ENCODE measurements at places on chromosomes 2 and 18. TPM values are rescaled to one million over a fixed set of nuclear protein-coding genes. Genes with fewer than 3 reads are reported as not detected.

DNA sequence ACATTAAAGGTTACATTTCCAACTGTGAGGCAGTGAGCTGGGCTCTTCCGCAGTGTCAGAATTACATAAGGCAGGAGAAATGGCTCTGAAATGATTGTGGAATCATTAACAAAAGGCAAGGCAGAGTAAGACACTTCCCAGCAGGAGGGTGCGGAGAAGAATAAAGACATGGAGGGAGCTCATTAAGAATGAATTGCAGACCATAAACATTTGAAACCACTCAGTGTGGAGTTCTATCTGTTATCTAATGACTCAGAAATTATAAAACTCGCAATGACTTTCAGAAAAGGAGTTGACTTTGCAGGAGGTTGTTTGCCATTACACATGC is 77.0 kb downstream of the SMIM21 start:
- no peak for DNase-seq
- no peaks in the 10 kb centered on the region for H3K4me1 ChIP-seq
- no peaks in the 10 kb centered on the region for H3K27me3 ChIP-seq
- H3K4me3 ChIP-seq, result no peak overlapping the region
- H3K27ac ChIP-seq, result no peak overlapping the region
- H3K36me3 ChIP-seq, result no peaks in the 10 kb centered on the region

- no peak for DNase-seq
- no peak overlapping the region for H3K4me3 ChIP-seq
- no peaks in the 10 kb centered on the region for H3K4me1 ChIP-seq
Measured at GRCh38 chr18:70582981-70583380, 294.1 kb downstream of the SOCS6 start.

DNA sequence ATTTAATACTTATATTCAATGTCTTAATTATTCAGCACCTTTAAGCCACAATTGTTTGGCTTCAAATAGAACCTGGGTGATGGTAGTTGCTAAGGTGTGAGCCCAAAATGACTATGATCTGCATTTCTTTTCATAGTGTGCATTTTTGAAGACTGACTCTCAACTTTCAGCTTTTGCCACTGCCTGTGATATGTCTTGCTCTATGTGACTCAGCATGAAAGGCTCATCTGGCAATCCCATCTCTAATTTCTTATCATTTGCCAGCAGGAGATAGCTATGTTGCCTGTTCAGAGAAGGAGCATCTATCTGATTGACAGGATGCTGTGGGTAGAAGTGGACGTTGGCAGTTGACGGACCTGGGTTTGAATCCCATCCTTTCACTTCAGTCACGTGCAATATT is 34.5 kb upstream of the CCDC93 start:
- H3K27me3 ChIP-seq, result no peaks in the 10 kb centered on the region
- H3K27ac ChIP-seq, result no peak overlapping the region
- H3K4me1 ChIP-seq, result peaks cover 5% of the 10 kb centered on the region
- H3K36me3 ChIP-seq, result no peaks in the 10 kb centered on the region
- H3K4me3 ChIP-seq, result no peak overlapping the region

DNA sequence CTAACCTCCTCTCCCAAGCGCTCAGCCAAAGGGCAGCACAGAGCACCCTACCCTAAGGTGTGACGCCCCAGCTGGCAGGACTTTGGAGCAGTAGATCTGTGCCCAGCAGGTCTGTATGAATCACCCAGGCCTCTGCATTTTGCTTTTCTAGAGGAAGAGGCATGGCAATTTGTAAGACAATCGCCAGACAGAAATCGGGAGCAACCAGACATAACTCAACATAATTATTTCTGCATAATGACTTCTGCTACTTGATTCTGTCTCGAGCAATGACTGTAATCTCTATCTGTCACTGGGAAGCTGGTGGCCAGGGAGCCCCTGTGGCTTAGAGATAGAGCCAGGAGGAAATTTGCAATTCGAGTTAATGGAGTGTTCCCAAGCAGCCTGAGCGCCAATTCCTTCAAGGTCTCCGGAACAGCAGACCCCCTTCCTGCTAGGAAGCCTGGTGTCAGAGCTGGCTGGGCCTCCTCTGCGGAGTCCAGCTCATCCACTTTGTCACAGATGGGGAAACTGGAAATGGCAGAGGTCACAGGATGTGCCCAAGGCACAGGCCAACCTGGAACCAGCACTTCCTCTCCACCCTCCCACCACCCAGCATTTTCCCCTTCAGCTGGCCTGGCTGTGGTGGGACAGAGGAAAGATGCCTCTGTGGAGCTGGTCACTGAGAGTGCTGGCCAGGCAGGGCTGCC is 55.0 kb downstream of the ODC1 start:
- no peak overlapping the region for H3K4me3 ChIP-seq
- peaks cover 44% of the 10 kb centered on the region for H3K4me1 ChIP-seq
- no peaks in the 10 kb centered on the region for H3K27me3 ChIP-seq
- H3K27ac ChIP-seq, result no peak overlapping the region
- DNase-seq, result no peak
- H3K36me3 ChIP-seq, result no peaks in the 10 kb centered on the region

GRCh38 chr2:39715095-39715494 is 49.4 kb downstream of the TMEM178A start:
- H3K4me1 ChIP-seq, result no peaks in the 10 kb centered on the region
- H3K4me3 ChIP-seq, result no peak overlapping the region
- no peaks in the 10 kb centered on the region for H3K36me3 ChIP-seq
- H3K27me3 ChIP-seq, result no peaks in the 10 kb centered on the region
- no peak overlapping the region for H3K27ac ChIP-seq
- no peak for DNase-seq

DNA sequence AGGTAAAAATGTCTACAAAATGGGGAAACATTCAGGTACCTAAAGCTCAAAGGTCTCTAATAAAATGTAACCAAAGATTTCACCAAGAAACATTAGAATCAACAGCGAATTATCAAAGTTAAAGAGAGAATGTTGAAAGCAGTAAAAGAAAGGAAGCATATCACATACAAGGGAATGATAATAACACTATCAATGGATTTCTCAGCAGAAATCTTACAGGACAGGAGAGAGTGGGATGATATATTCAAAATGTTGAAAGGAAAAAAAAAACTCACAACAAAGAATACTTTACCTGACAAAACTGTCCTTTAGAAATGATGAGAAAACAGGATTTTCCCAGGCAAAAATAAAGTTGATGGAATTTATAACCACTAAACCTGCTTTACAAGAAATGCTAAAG is 591.2 kb upstream of the POU3F3 start:
- DNase-seq, result no peak
- H3K4me3 ChIP-seq, result no peak overlapping the region
- H3K27me3 ChIP-seq, result no peaks in the 10 kb centered on the region
- no peak overlapping the region for H3K27ac ChIP-seq
- no peaks in the 10 kb centered on the region for H3K36me3 ChIP-seq
- no peaks in the 10 kb centered on the region for H3K4me1 ChIP-seq

- H3K4me3 ChIP-seq, result no peak overlapping the region
- no peak for DNase-seq
- H3K36me3 ChIP-seq, result no peaks in the 10 kb centered on the region
- no peaks in the 10 kb centered on the region for H3K27me3 ChIP-seq
Measured at GRCh38 chr2:36615222-36615621, 17.3 kb upstream of the FEZ2 start.

DNA sequence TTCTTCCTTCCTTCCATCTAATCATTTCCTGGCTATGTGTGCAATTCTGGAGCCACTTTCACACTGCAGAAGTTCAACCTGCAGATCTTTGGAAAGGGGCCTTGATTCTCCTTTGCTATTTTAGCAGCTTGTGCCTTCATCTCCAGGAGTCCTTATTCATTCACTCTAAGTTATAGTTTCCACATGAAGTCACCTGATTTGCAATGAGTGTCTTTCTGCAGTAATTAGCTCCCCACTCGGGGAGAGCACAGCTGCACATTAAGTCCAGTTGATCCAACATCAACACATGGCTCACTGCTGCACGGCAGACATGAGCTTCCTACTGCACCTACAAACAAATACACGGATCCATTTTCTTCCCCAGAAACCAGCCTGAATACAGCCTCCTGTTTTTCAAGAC is 323.1 kb upstream of the TNP1 start:
- H3K36me3 ChIP-seq, result no peaks in the 10 kb centered on the region
- no peaks in the 10 kb centered on the region for H3K4me1 ChIP-seq
- H3K27ac ChIP-seq, result no peak overlapping the region
- H3K4me3 ChIP-seq, result no peak overlapping the region
- H3K27me3 ChIP-seq, result no peaks in the 10 kb centered on the region

GRCh38 chr2:1681017-1681318 is 63.3 kb downstream of the PXDN start:
- peaks cover 37% of the 10 kb centered on the region for H3K36me3 ChIP-seq
- no peak overlapping the region for H3K27ac ChIP-seq
- peaks cover 7% of the 10 kb centered on the region for H3K4me1 ChIP-seq
- DNase-seq, result peak; percentile 60
- H3K27me3 ChIP-seq, result no peaks in the 10 kb centered on the region

GRCh38 chr2:217289177-217289906 is 429.5 kb upstream of the TNP1 start:
- peaks cover 11% of the 10 kb centered on the region for H3K4me1 ChIP-seq
- no peaks in the 10 kb centered on the region for H3K27me3 ChIP-seq
- no peak overlapping the region for H3K4me3 ChIP-seq
- no peak overlapping the region for H3K27ac ChIP-seq

DNA sequence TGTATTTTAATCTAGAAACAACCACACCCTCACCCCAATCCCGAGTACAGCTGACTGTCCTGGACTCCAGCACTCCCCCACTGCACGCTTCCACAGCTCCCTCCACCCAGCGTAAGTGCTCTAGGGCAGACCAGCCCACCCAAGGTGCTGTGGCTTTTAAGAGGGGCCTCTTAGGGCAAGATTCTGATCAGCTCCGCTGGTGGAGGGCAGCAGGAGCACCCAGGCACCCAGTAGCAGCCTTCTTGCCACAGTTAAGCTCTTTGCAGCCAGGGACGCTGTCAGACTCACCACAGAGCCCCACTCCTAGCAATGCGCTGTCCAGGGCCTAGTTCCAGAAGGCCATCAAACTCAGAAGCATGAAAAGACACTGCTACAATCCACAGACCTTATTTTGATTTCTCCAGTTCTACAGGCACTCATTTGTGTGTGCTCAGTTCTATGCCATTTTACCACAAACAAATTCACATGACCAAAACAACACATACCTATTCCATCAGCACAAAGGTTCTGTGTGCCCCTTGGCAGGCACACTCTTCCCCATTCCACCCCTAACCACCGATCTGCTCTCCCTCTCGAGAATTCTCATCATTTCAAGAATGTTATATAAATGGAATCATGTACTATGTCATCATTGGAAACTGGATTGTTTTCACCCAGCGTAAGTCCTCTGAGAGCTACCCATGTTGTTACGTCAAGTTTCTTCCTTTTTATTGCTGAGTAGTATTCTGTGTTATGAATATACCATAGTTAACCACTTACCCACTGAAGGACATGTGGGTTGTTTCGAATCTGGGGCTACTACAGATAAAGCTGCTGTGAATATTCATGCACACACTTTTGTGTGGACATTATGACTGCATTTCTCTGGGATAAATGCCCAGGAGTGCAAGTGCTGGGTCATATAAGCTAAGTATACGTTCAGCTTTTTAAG is 40.4 kb downstream of the PTPN2 start:
- no peak overlapping the region for H3K27ac ChIP-seq
- H3K36me3 ChIP-seq, result no peaks in the 10 kb centered on the region
- no peak overlapping the region for H3K4me3 ChIP-seq
- H3K27me3 ChIP-seq, result no peaks in the 10 kb centered on the region

DNA sequence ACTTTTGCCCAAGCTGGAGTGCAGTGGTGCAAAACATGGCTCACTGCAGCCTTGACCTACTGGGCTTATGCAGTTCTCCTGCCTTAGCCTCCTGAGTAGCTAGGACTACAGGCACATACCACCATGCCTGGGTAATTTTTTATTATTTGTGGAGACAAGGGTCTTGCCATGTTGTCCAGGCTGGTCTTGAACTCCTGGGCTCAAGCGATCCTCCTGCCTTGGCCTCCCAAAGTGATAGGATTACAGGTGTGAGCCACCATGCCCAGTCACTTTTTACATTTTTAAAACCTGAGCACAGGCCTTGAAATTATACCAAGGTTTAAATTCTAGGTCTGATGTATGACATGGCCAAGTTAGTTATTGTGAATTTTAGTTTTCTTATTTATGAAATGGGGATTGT is 18.2 kb downstream of the SMAD4 start:
- no peak overlapping the region for H3K4me3 ChIP-seq
- no peaks in the 10 kb centered on the region for H3K36me3 ChIP-seq
- H3K27ac ChIP-seq, result no peak overlapping the region
- no peak for DNase-seq
- H3K27me3 ChIP-seq, result no peaks in the 10 kb centered on the region

GRCh38 chr2:133581010-133581760 is 12.9 kb upstream of the NCKAP5 start:
- peaks cover 24% of the 10 kb centered on the region for H3K4me1 ChIP-seq
- DNase-seq, result peak; percentile 52
- no peaks in the 10 kb centered on the region for H3K27me3 ChIP-seq
- no peak overlapping the region for H3K27ac ChIP-seq

- no peak overlapping the region for H3K27ac ChIP-seq
- H3K4me3 ChIP-seq, result no peak overlapping the region
- H3K4me1 ChIP-seq, result no peaks in the 10 kb centered on the region
- no peaks in the 10 kb centered on the region for H3K36me3 ChIP-seq
Measured at GRCh38 chr18:68564351-68564750, 150.6 kb downstream of the TMX3 start.

DNA sequence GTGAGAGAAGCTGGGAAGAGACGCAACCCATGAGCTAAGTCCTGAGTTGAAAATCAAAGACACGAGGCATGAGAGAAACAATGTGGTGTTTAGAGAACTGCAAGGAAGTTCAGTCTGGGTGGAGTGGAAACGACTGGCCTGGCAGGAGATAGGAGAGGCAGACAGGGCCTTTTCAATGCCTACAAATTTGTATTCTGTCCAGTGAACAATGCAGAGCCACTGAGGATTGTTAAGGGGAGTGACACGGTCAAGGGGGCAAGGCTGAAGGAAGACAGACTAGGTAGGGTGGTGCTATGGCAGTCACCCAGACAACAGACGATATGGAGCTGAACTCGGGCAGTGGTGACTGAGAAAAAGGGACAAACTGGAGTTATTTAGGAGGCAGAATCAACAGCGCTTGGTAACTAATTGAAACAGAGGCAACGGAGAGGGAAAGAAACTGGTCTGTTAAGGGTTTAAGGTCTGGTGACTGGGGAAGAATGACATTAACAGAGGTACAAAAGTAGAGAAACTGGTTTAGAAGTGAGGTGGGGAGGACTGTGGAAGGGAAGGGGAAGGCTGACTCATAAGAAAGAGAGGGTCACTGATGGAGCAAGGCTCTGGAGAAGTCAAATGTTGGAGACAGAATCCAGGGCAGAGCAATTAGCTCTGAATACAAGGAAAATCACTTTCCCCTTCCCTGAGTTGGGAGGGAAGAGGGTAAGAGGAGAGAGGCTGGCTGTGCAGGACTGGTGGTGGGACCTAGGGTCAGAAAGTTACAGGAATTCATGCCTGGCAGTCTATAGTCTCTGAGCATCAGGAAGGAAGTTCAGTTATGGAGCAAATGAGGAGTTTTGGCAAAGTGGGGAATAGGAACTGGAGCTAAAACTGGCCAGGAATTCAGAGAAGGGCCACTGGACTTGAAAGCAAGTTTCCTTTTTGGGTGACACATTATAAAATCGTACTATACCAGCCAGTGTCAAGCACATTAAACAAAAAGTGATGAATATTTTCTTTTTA is 63.4 kb upstream of the CHRNA1 start:
- no peak overlapping the region for H3K4me3 ChIP-seq
- H3K27me3 ChIP-seq, result no peaks in the 10 kb centered on the region
- H3K27ac ChIP-seq, result peak overlapping the region; percentile 46
- DNase-seq, result no peak
- no peaks in the 10 kb centered on the region for H3K36me3 ChIP-seq

The TNFRSF11A gene
- 3.9 TPM for total RNA-seq

The NEU4 gene
- total RNA-seq, result not detected

The SNORC gene
- total RNA-seq, result not detected

The GNAL gene
- total RNA-seq, result 23.3 TPM

The CAPN14 gene
- total RNA-seq, result 4.7 TPM

The C2orf15 gene
- not detected for total RNA-seq

The XDH gene
- total RNA-seq, result 0.49 TPM

The CASP8 gene
- 29.2 TPM for total RNA-seq

The SGPP2 gene
- 24.8 TPM for total RNA-seq

The FBLN7 gene
- total RNA-seq, result 11.5 TPM

The MIB1 gene
- 21.6 TPM for total RNA-seq

The POTEJ gene
- not detected for total RNA-seq

Measured in vagina (tissue), 2 donors.